ENCODE measurements at places on chromosomes 1 and 21.

DNA sequence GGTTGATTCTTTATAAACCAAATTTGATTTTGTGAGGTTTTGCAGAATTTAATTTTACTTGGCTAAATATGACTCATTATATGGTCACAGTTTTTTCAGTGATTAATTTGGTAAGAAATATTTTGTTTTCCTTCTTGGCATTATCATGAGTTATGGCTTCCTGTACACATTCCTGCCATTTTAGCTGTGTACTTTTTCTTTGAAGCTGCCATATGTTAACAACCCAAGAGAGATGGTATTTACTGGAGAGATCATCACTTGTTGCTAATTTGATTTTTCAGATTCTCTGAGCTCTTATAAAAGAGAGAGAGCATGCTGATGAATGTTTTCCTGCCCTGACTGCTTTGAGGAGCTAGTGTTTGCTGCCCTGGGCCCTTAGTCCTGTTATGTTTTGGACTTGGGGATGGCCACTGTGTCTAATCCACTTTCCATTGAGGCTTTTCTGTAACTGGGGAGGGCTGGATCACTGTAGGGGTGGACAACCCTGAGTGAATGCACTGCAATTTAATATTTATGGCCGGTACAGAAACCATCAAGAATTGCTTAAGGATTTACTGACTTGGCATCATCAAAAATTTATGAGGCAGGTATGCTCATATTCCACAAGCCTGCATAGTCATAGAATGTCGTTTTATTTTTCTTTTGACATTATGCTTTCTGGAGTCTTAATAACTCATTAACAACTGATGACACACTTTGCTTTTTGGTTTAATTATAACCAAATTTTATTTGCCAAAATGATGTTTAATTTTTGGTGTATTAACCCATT lies 200.9 kb downstream of the DISC1 start:
- DNase-seq = no peak

- no peak for DNase-seq
These were observed 480.9 kb upstream of the ZRANB2 start for GRCh38 chr1:71561729-71562128.

GRCh38 chr21:34782506-34783360 lies 113.9 kb downstream of the CLIC6 start:
- no peak for DNase-seq

DNA sequence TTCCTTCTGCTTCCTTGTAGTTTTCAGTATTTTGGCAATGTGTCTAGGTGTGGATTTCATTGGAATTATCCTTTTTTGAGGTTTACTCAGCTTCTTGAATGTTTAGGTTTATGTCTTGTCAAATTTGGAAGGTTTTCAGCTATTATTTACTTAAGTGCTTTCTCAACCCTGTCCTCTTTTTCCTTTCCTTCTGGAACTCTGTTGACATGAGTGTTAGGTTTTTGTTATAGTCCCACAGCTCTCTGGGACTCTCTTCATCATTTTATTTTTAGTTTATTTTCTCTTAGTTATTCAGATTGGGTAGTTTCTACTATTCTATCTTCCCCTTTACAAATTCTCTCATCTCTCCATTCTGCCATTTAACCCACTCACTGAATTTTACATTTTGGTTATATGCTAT lies 63.1 kb upstream of the GPR88 start:
- no peak for DNase-seq

DNA sequence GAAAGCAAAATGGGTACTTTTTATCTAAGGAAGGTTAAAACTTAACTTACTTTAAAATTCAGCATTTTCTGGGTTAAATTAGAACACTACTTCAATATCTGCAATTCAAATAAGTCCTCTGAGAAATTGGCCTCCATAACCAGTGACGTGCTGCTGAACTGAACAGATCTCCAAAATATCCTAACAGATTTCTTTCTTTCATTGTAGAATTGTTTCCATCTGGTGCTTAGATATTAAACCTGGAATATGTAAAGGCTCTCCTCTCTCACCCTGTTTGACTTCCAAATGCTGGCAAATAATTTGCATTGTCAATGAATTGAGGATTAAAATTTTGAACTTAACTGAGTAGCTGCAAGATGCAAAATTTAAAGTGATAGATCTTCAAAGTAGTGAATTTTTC lies 316.9 kb upstream of the CXADR start:
- no peak for DNase-seq

DNA sequence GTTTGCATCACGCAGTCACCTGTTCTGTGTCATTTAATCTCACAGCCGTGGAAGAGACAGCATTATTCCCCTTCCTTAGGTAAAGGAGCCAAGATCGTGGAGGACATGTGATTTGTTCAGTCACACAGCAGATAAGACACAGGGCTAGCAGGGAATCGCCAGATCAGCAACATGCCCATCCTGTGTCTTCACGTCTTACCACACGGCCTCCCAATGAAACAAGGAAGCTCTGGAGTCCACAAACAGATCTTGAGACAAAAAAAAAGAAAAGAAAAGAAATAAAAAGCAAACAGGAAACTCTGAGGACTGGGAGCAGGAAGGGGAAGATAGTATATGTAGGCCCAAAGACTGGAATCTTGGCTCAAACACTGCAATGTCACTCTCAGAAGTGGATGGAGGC lies 155.3 kb downstream of the ADSS2 start:
- no peak for DNase-seq

GRCh38 chr1:89660224-89661061 lies 27.5 kb downstream of the LRRC8C start:
- no peak for DNase-seq

GRCh38 chr1:25897754-25898153 lies 8.5 kb downstream of the STMN1 start:
- DNase-seq = no peak

DNA sequence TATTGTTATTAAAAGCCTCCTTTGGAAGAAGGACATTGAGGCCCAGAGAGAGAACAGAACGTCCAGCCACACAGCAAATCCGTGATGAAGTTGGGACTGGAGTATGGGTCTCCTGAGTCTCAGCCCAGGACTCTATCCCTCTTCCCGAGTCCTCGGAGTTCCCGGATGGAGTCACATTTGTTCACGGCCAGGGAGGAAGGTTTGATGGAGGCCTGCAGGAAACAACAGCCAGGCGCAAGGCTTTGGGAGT lies 357 bp upstream of the TXLNA start:
- no peak for DNase-seq

DNA sequence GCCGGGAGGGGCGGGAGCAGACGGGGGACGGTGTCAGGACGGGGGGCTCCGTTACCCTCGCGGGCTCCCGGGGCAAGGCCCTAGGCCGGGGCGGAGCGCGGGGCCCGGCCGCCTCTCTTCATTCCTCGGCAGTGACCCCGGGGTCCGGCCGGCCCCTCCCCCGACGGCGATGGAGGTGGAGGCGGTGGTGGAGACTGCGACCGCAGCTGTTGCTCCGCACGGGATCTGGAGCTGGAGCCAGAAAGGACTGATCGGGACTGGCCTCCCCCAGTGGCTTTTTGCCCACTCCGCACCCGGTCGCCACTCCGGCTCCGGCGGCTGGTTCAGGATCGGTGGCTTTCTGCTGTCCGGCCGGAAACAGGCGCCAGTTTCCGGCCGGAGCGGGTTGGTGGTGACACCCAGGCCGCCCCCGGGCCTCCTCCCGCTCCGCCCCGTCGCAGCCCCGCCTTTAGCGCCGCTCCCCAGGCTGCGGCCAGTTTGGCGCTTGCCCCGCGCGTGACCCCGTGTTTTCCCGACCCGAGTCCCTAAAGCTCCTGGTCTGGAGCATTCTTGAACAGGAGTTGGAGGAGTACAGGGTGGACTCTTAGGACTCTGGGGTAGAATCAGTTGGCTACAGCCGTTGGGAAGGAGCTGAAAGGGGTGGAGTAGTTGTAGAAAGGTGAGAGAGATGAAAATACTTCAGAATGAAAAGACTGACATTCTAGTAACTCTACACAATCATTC lies at the start of gene OTUD7B:
Gene OTUD7B, minus strand, starts transcription at position 334 of the 723 bp plus-strand sequence. CDS start 33,216 bp downstream, outside the sequence.
- peak; percentile 56 for DNase-seq

GRCh38 chr1:201050515-201051277 lies 27.2 kb upstream of the KIF21B start:
- DNase-seq = no peak

DNA sequence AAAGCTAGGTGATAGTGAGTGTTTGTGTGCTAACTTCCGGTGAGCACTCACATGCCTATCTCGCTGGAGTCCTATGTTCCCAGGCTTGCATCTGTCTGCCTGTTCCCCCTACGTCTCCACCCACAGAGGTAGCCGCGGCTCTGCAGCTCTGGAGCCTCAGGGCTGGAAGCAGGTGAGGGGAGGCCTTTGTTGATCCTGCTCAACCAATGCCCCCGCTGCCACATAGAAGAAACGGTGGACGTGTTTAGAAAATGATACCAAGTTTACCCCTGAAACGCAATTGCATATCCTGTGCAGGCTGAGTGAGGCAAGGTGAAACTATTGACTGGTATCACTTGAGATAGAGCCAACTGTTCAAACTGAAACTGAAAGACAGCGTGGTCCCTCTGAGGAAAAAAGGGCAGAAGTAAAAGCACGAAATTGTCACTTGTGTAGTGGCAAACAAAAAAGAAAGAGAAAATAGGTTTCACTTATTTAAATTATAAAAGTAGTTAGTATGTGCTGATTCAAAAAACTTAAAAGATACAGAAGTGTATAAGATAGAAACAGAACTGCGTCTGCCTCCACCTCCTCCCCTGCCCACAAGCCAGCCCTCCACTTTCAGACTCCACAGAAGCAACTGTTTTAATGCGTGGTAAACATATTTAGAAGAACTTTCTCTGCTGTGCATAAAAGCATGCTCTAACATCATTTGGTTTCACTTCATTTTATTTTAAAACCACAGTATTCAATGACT lies 38.6 kb upstream of the ETS2 start:
- DNase-seq = no peak

- DNase-seq = no peak
These were observed 229.1 kb downstream of the S1PR1 start for GRCh38 chr1:101465941-101466340.

DNA sequence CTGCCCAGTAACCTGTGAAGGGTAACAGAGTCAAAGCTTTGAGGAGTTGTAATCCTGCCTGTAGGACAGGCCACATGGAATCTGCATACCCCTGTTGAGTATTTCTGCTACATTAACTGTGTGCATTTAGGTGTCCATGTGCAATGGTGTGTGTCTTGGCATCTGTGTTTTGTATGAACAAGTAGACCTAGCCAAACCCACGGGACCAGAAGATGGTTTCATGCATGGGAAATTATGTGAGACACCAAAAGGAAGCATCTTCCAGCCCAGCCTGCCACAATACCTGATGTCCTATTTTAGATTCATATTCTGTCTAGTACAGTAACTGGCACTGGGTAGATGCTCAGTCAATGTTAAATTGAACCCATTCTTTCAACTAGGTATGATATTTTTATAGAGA lies 70.8 kb upstream of the KCND3 start:
- DNase-seq = no peak

GRCh38 chr1:58293388-58293787 lies 253.1 kb downstream of the OMA1 start:
- DNase-seq = no peak

Measured in GOT3 (cell line).